Stimulated activated CD4-positive, alpha-beta T cell treated with anti-CD3 and anti-CD28 coated beads, Interleukin-15, amount 100 ng/mL, for 1 hour (primary cell): ENCODE measurements at places on chromosomes 3 and 15.

GRCh38 chr3:81445712-81446111 is 315.7 kb downstream of the GBE1 start:
- no peak for DNase-seq

- DNase-seq, result no peak
These were observed 85.7 kb downstream of the CRYGS start for GRCh38 chr3:186458306-186459107.

DNA sequence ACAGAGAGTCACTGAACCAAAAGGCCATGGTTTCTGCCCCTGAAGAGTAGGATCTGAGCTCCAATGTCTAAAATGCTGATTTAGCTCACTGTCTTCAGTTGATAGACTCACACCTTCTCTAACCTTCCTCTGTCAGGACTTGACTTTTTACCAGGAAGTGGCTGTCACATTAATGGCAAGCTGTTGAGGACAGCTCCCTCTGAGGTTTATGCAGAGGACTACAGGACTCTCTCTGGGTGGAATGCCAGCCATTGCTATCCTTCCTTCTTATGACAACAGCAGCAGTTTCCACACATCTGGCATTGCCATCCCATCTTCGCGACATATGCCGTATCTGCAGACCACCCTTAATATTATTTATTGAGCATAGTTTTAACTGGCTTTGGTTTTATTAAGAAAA is 103.8 kb upstream of the PRICKLE2 start:
- no peak for DNase-seq

DNA sequence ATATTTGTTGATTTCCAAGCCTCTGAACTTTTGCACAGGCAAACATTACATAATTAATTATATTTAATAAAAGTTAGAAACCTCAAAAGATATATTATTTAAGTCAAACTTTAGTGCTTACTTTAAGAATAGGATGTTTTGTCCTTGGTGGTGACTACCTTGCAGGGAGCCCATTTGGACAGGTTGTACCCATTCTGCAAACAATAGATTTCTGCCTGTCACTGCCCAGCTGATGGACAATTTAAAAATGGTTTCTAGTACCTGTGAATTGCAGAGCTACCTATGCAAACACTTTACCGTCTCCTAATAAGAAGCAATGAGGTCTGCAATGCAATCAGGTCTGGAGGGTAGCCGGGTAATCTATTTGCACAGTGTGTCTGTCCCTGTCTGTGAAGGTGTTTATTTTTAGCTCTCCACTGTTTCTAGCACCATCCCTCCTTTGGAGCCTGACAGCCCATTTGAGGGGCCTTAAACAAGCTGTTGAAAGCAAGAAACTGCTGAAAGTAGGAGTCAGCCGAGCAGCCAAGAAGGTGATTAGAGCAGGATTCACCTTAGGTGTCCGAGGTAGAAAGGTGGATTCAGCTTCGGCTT is 556.2 kb upstream of the CFAP20DC start:
- no peak for DNase-seq

- DNase-seq, result no peak
These were observed 60.5 kb upstream of the KY start for GRCh38 chr3:134711284-134711683.
